Pons (tissue), 1 donor: ENCODE measurements at places on chromosomes 2 and 18.

DNA sequence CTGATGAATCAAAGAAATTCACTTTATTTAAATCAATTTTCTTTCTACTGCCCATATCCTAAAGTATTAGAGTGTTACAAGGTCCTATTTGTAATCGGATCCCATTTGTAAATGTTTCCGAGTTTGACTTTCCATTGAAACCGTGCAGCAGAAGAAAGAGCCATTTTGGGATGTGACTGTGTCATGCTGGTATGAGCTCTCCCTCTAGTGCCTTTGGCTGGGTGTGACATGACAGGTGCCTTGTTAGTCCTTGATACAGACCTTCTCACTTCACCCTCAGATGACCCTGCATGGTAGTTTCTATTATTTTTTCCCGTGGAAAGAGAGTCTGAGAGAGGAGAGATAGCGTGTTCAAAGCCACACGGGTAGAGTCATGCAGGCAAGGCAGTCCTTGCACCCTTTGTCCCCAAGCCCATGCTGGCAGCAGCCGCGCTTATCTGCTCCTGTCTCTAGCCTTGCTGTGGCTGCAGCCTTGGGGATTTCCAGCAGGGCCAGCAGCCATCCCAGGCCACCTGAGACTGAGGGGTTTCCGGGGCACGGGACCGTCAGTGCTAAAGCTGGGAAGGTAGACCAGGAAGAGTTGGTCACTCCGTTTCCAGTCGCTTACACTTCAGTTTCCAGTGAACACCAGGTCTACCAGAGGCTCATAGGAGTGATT is 21.4 kb downstream of the CHMP1B start:
- DNase-seq, result no peak

GRCh38 chr2:23791030-23791429 is 135.9 kb downstream of the ATAD2B start:
- no peak for DNase-seq

GRCh38 chr2:31932589-31932988 is 78.2 kb downstream of the MEMO1 start:
- DNase-seq, result no peak

GRCh38 chr2:222944552-222944951 is 83.7 kb downstream of the ACSL3 start:
- no peak for DNase-seq

GRCh38 chr2:174158003-174158402 is 90.3 kb downstream of the OLA1 start:
- peak; percentile 51 for DNase-seq

DNA sequence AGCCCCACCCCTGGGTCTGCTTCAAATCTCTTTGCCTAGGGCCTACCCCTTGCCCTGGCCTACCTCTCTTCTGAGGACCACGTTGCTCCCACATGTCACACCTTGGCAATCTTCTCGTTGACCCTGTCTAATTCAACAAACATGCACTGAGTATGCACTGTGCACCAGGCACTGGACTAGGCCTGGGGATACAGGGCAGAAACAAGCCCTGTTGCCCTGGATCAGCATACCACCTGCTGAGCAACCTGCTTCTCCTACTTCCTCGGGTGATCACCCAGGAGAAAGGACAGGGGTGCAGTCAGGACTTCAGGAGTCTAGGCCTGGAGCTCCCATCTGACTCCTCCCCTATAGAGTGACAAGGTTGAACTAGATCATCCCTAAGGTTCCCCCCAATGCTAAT is 9.7 kb downstream of the WNT10A start:
- DNase-seq, result no peak

GRCh38 chr18:23757437-23757733 is 68.1 kb downstream of the LAMA3 start:
- no peak for DNase-seq

- DNase-seq, result no peak
These were observed 131.2 kb upstream of the TTC39C start for GRCh38 chr18:23883277-23883790.

DNA sequence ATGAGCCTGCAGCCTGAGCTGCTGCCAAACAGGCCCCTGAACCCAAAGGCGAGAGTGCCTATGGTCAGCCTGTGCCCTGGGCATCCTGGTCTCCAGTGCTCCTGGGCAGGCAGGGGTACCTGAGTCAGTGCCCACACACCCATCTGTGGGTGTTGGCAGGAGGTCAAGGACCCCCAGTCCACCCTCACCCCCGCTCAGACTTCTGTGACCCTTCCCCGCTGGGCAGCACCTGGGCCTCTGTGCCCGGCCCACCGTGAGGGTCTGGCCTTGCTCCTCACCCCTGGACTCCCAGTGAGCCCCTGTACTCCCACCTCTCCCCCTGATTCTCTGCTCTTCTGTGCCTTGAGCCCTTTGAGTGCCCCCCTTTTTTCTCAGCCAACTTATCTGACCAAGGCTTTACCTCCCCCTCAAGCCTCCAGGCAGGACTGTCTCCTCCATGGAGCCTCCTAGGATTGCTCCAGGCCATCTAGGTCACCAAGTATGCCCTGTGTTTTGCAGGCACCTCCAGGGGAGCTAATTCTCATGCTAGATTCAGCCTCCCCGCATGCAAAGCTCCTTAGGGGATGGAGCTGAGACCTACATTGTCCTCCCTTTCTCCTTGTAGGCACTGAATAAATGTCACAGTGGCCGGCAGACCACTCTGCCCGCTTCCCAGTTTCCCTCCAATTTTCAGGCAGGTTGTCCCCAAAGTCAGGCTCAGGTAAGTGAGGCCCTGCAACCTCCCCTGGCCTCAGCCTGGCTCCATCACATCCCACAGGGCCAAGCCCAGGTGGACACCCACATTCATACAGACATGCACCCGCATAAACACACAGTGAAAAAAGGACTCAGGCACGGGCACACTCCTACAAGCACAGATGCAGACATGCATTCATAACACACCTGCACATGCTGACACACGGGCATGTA is 21.9 kb upstream of the PTMA start:
- peak; percentile 51 for DNase-seq

DNA sequence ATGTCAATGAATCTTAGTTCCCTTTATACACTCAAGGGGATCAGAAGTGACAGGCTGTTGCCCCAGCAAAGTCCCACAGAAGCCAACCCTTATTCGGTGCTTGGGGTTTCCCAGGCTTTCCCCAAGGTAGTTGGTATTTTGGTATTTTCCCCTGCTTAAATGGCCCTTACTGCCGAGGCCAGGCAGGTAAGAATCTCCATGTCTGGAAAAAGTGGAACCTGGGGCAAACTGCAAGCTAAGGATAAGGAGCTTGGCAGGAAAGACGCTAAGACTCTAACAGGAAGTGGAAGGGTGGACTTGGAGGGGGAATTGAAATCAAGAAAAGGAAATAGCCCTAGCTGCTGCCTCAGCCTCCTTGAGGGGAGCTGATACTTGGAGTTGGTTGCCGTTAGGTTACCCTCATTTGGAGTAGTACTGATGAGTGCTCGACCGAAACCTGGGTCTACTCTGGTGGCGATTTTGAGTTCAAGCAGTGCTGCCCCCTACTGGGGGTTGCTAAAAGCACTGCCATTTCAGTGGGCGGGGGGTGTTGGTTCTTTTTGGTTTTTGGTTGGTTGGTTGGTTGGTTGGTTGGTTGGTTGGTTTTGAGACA is 3.3 kb upstream of the GPBAR1 start:
- DNase-seq, result peak; percentile 84
